Foreskin keratinocyte (primary cell): ENCODE measurements at places on chromosomes 6 and 20.
A peak's percentile ranks its signal among the peaks of the same experiment; 100 is the strongest.

GRCh38 chr6:135012349-135012748, 42.3 kb downstream of the HBS1L start:
- DNase-seq, result no peak

- no peak for DNase-seq
Measured at GRCh38 chr6:149851461-149852110, 12.6 kb downstream of the LRP11 start.

DNA sequence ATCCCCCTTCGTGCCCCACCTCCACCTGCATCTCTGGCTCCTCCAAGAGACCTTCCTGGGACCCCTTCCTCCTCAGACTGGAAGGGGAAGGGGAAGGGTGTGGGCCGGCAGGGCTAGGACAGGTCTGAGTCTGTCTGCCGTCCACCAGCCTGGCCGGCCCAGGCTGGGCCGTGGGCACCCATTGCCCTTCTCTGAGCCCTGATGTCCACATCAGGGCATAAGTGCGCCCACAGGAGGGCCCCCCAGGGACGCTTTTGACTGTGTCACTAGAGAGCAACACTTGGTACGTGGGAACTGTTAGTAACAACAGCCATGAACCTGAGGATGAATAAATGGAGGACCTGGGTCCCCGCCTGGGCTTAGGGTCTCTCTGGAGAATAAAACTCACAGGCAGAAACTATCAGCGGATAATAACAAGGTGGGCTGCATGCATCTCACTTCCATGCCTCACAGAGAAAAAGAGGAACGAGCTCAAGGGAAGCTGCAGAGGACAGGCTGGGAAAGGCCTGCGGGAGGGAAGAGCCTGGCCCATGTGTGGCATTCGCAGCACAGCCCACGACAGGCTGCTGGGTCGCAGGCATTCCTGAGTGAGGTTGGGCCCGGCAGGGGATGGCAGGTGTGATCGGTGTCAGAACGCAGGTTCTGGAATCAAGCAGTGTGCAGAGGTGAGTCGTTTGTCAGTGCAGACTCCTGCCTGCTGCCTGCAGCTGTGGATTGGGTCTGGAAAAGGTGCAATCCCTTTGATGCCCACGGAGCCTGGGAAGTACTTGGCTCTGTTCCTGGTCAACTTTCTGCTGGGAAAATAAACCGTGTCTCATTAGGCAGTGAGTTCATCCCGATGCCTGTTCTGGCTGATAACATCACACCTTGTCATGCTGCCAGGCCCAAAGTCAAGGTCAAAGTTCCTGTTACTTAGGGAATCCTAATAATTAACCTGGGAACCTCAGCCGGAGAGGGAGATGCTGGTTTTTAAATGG, 60.9 kb downstream of the BCAS4 start:
- DNase-seq, result peak; percentile 50

DNA sequence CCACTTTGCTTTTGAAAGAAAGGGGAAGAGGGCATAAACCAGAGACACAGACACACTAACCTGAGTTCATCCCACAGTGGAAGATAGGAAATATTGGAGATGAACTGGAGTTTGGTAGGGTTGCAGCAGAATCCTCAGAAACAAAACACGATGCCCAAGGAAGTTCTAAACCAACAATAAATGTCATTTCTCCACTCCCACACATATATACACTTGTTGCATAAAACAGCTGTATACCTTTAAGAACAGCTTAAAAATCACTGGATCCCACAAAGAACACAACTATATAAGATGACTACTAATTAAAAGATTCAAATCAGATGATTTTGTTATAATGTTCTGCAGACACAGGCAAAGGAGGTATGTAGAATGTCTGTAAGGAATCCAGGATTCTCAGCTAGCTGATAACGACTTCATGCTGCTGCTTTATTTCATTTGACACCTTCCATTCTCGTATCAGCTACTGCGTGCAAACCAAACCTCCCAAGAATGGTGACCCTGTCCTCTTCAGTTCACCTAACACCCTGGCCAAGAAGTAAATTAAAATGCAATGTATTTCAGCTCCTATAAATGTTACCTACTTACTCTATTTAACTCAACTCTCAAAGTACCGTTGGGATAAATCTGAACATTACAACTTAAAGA, 14.3 kb downstream of the KIF13A start:
- no peak for DNase-seq

DNA sequence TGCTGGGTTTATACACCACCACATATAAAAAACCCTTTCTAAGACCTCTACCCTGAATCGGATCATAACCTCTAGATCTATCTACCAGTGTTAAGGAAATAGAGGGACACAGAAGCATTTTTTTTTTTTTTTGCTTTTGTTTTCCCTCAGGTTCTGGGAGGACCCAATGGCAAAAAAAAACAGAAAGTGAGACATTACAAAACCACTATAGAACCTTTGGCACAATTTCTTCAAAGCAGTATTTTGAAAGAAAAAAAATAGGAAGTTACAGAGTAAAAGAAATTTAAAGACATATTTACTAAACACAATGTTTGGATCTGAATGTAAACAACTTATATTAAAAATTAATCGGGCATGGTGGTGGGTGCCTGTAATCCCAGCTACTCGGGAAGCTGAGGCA, 1258.7 kb upstream of the GJE1 start:
- no peak for DNase-seq

DNA sequence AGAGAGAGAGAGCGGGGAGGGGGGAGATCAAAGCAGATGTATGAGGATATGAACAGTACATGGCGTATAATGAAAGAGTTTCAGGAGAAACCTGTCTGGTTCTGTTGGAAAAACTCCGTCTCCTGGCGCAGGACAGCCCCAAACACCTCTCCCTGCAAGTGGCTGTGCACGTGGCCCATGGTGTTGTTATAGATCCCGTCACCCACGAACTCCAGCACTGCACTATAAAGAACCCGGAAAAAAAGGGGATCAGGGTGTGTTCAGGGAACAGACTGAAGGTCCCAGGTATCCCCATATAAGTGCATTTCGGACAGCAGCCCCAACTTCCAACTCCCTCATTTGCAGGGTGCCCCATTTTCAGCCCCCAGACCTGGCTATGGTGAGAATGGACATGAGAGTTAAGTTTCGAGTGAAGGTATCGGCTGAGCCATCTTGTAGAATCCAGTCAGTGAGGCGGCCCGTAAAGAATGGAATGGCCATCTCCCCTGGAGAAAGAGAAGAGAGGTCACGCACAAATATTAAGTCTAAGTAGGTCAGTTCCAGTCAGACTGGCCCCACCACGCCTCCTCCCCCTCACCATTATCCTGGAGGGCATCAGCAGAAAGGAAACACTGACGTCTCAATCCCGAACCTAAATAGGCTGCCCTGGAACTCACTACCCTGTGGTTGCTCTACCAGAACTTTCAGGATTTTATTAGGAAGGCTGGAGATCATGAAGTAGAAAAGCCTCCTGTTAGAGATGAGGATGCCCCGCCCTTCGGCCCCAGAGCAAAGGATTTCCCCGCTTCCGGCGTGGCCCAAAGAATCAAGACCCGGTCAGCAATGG, 1.3 kb downstream of the TAP1 start:
- no peak for DNase-seq

GRCh38 chr6:125018136-125018535, 55.9 kb downstream of the RNF217 start:
- no peak for DNase-seq

DNA sequence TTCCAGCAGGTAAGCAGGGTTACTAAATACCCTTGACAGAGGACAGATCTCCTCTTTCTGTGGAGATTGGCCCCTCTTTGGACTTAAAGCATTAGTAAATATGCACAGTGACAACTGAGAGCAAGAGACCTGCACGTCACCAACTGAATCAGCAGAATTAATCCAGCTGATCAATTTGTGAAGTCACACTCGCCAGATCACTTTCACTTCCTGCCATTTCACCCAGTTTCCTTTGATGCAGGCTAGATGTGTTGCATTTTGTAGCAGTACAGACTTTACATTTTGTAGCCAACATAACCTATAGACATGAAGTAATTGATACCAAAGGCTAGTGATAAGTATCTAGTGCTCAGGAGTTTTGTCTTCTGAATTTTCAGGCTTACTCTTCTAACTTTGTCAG, 11.9 kb downstream of the SYNE1 start:
- no peak for DNase-seq

- no peak for DNase-seq
Measured at GRCh38 chr6:84912472-84913322, 148.3 kb upstream of the TBX18 start.

GRCh38 chr6:155411154-155412052, 44.2 kb downstream of the NOX3 start:
- no peak for DNase-seq

DNA sequence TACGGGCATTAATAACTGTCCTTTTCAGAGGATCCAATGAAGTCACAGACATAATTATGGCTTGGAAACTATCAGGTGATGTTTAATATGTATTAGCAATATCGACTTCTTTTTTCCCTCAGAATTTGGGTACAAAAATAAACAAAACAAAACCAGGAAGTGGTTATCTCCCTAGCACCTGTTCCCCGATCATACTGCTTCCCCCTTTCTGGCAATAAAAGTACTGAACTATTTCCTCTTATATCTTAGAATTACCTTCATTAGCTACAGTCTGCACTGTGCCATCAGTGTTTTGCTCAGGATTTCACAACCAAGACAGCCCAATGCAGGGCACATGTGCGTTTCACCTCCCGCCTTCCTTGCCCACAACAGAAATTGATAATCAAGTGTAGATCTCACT, 216.9 kb upstream of the BTBD3 start:
- DNase-seq, result no peak

DNA sequence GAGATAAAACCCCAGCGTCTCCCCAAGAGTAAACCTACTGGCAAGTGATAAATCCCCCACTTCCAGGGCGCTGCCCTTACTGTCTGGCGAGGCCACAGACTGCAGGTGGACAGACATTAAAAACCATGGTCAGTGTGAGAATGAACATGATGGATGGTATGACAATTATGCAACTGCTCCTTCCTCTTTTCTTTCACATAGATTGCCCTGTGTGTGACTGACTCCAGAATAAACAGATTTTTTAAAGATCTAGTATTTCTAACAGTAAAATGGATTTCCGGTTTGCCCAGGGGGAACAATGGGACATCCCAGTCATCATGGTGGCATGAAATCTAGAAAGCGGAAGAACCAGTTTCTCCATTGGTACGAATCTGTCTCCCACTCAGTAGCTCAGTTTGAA, 153.7 kb downstream of the FOXC1 start:
- no peak for DNase-seq

- DNase-seq, result no peak
Measured at GRCh38 chr6:127717384-127717783, 140.4 kb downstream of the C6orf58 start.

DNA sequence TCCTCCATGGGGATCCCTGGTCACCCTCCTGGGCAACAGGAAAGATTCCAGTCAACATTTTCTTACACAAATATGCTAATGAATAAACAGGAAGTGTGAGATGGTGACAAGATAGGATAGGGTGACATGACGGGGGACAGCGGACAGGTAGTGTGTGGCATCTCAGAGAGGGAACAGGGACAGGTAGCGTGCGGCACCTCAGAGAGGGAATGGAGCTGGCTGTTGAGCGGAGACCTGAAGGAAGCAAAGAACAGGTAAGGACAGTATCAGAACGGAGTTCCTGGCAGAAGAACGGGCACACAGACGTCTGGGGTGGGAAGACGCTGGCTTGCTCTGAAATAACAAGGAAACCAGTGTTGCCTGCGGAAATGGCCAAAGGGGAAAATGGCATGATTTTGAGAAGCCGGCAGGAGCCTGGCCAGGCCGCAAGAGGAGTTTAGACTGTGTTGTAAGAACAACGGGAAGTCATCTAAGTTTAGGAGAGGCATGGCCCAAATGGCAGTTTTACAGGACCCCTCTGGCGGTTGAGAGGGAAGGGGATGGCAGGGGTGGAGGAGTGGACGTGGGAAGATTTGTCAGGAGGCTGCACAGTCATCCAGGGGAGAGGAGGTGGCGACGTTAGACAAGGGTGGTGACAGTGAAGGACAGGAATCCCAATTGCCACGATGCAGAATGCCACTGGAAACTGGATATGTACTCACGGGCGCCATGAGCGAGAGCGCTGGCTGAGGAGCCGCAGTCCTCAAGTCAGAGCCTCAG, 111.6 kb downstream of the JPH2 start:
- DNase-seq, result no peak

DNA sequence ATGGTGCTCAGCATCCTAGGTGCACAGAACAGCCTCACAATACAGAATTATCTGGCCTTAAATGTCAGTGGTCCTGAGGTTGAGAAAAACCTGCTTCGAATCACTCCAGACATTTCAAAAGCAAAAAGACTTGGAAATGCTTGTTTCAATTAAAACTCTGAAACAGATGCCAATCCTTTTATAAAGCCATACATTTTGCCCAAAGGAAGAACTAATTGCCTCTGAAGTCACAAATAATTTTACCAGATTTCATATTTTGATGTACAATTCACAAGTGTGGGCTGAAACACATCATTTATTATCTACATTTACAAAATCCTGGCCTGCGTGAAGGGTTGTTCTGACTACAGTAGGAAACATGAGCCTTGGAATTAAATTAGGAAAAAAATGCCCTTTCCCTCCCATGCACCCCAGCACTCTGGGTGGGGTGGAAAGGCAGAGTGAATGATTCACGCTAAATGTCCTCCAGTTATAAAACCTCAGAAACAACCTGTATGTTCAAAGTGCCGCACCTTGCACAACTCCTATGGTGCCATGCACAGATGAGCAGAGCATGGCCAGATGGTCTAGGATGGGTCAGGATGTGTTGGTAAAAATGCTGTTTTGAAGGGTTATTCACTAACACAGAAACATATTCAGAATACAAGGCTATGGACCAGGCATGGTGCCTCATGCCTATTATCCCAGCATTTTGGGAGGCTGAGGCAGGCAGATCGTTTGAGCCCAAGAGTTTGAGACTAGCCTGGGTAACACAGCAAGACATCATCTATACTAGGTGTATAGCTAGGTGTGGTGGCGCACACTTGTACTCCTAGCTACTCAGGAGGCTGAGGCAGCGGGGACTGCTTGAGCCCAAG, 87.0 kb downstream of the ZMYND8 start:
- DNase-seq, result peak; percentile 32
